ENCODE measurements at places on chromosomes 11 and 22.

- no peak for DNase-seq
These were observed 117.5 kb upstream of the ZBED5 start for GRCh38 chr11:10975287-10975721.

DNA sequence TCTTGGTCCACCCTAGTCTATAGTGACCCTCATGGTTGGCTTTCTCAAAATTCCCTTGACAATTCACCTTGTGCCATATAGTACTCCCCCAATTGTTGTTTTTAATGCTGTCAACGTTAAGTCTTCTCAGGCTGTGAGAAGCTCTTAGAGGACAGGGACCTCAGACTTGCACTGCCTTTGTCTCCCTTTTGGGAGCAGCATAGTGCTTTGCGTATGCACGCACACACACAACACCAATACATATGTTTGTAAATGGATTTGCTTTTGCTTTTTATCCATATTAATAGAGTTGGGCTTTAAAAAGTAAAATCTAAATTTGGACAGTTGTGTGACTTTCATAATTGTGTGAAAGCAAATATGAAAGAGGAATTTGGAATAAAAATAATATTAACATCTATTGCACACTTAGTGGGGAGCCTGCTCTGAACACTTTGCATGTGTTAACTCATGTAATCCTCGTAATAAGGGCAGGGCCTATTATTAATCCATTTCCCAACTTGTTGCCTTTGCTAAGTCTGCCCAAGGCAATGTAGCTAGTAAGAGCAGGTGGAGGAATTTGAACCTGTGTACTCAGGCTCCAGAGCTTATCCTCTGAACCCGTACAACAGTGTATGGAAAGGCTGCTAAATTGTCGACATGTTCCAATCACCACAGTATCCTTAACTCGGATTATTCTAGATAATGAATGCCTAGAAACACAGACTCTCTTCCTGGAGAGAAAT is 257.7 kb upstream of the NARS2 start:
- DNase-seq: no peak

- DNase-seq: no peak
These were observed 4.1 kb downstream of the SERPINH1 start for GRCh38 chr11:75565916-75566762.

GRCh38 chr11:79035881-79036280 is 404.9 kb downstream of the TENM4 start:
- no peak for DNase-seq

- no peak for DNase-seq
These were observed 25.1 kb upstream of the SMIM38 start for GRCh38 chr11:69130654-69131053.

DNA sequence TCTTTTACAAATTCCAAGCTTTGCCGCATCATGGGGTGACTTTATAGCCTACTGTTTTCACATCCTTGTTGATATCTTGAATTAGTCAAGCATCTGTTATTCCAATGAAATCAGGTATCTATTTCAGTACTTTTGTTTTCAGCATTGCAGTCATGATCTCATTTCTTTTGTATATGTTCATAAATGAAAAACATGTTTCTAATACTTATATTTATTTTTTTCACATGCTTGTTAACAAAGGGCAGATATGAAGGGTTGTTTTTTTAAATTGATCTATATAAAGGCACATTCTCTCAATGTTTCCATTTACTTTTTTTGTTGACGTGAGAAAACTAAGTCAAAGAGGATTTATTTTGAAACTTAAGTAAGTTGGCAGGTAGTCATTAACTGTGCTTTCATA is 964.8 kb downstream of the JRKL start:
- DNase-seq: no peak

DNA sequence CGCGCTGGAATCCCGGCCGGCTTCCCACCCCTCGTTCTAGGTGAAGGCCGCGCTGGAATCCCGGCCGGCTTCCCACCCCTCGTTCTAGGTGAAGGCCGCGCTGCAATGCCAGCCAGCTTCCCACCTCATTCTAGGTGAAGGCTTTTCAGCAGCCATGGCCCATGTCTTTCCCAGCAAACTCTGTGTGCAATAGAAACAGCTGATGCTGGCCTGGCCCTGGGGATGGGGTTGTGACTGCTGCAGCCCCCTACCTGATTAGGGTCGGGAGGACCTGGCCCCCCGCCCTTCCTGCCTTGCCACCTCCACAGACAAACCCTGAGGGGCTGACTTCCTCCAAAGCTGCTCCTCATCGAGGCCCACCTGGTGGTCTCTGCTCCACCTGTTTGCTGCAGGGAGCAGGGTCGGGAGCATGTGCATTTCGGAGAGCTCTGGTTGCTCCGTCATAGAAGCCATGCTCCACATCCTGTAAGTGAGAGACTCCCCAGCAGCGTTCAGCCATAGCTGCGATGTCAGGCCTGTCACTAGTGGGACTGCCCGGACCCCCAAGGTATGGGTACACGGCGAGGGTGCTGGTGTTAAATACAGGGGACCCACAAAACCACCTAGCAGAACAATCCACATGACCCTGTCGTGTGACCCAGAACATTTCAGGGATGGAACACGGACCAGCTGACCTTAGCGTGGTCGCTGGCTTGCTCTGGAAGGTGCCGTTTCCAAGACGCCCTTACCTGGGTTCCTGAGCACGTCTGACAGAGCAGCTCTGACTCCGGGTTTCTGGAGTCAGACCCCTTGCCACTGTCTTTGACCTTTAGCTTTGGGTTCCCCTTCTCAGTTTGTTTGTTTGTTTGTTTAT is 3.3 kb downstream of the ZBED4 start:
- DNase-seq: no peak

DNA sequence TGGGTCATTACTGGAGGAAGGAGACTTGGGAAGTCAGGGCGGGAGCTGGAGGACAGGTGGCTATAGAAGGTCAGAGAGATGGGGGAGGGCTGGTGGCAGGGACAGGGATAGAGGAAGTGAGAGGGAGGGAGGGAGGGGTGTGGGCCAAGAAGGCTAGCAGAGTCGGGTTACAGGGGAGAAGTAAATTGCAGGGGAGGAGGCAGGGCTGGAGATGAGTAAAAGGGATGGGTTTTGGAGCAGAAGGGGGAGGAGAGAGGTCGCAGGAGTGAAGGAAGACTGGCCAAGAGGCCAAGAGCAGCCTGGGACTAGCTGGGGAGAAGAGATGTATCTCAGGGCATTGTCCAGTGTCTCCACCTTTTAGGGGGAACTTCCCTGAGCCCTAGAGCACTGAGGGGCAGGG is 33.0 kb downstream of the LRRC10B start:
- DNase-seq: no peak

DNA sequence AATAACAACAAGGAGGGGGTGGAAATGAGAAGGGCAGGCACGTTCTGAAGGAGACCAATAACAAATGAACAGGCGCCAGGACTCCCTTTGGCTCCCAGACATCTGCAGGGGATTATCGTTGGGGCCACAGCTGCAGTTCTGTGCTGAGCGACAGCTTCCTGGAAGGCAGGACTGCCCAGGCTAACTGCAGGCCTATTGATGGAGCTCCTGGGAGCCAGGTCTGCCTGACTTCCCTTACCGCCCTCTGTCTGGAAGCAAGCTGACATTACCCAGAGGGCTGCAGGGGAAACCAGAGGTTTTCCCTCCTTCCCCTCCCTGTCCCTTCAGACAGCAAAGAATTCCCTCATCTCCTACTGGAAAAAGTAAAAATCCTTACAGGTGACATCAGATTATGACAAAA is 5.0 kb downstream of the DRD2 start:
- DNase-seq: no peak

DNA sequence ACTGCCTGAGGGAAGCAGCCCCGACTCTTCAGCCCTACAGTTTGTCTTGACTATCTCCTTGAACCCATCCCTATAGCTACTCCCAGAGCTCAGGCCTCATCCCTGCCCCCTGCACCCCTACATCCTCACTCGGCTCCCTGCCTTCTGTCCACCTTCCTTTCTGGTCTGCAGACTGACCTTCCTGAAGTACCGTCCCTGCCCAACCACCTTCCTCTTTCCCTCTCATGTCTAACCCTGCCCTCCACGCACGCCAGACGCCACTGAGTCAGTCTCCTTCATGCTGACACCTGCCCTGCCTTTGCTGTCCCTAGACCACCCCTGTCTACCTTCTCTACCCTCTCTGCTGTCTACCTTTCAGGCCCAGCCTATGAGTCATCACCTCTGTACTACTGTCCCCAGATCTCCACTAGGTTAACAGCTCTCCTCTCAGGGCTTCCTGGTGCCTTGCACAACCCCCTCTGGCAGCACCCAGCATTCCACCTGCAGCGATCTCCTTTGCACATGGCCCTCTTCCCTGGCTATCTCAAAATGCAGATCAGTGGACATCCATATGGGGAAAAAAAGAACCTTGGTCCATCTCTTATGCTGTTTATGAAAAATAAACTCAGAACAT is 8.9 kb downstream of the KCTD21 start:
- no peak for DNase-seq

GRCh38 chr22:40046126-40046525 is 51.4 kb downstream of the FAM83F start:
- no peak for DNase-seq

GRCh38 chr22:21445437-21446127 is 21.6 kb upstream of the TMEM191C start:
- DNase-seq: no peak

DNA sequence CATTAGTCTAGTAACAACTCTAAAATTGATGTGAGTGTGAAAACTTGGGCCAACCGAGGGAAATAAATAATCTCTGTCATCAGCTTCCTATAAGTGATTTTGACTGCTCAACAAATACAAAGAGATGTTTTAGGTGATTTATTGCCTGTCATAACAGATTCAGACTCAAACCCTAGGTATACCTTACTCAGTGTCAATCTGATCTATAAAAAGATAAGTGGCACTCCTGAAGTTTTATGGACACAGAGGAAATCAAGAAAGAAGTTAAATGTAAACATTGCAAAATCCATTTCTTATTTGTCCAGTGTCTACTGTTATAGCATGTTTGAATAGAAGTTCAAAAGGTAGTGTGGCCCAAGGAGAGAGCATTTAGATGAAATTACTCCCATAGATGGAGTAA is 30.4 kb upstream of the TYR start:
- no peak for DNase-seq

- no peak for DNase-seq
These were observed 107.5 kb upstream of the SESN3 start for GRCh38 chr11:95338430-95338991.

GRCh38 chr11:67262731-67263675 is 3.3 kb upstream of the GRK2 start:
- peak; percentile 66 for DNase-seq

DNA sequence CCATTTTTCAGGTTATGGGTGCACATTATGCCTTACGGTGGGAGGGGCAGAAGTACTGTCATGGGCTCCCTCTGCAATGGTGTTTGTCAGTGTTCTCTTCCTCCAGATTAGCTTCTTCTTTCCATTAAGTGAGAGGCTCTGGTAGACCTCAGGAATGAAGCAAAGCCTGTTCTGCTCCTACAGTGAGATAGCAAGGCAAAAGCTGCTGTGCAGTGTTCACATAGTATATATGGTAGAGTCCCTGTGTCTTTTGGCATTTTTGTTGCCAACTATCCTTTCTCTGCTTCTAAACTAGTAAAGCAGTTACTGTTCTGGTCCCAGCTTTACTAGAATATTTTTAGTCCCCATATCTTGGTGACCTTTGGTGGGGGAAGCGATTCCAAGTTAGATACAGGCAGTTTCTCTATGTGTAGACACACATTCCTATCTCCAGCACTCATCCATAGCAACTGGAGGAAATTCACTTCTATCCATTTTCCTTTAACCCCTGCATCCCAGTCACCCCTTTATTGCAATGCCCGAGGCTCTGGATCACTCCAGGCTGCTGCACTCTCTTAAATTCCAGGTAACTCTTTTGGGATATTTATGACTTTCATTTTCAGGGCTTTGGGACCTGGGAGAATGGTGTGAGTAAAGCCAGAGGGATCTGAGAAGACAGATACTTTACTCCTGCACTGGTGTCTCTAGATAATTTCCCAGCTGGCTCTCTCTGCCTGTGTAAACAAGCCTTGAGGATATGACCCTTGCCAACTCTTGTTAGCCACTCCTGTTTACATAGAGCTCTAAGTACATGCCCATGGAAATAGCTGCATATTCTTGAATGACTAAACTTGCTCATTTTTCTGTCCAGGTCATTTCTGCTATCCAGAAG is 3.9 kb upstream of the TRIM34 start:
- DNase-seq: no peak

DNA sequence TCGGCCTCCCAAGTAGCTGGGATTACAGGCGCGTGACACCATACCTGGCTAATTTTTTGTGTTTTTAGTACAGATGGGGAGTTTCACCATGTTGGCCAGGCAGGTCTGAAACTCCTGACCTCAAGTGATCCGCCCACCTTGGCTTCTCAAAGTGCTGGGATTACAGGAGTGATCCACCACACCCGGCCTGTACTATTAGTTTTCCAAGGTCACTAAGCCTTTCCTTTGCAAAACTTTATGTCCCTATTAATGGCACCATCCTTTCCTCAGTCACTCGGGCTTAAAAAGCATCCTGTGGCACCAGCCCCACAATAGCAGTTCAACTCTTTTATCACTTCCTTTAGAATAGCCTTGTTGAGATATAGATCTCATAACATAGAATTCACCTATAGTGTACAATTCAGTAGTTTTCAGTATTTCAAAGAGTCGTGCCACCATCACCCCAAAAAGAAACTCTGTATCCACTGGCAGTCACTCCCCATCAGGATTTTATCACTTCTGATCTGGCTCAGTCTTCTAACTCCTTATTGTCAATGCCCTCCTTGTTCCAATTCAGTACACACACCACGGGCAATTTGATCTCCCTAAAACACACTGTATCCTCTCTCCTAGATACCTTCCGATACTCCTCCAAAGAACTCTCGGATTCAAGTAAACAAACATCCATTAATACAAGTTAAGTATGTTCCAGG is 921 bp upstream of the BCL2L13 start:
- DNase-seq: no peak

DNA sequence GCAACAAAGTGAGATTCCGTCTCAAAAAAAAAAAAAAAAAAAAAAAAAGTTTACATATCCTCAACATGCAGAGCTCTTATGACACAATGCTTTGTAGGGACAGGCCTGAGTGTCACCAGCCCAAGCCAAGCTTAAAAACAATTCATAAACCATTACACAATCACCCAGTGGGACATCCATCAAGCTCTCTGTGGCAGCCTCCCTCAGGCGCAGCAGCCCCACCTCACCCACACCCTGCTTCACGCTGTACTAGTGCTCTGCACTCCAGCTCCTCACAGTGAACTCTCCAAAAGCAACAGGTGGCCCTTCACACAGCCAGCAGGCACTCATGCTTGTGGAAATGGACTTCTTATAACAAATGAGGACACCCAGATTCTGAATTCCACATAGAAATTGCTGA is 3.5 kb upstream of the FOXRED2 start:
- DNase-seq: no peak

GRCh38 chr11:118916842-118917388 is 8.8 kb downstream of the BCL9L start:
- DNase-seq: no peak

GRCh38 chr22:49446759-49447710 is 380.6 kb downstream of the BRD1 start:
- DNase-seq: no peak

DNA sequence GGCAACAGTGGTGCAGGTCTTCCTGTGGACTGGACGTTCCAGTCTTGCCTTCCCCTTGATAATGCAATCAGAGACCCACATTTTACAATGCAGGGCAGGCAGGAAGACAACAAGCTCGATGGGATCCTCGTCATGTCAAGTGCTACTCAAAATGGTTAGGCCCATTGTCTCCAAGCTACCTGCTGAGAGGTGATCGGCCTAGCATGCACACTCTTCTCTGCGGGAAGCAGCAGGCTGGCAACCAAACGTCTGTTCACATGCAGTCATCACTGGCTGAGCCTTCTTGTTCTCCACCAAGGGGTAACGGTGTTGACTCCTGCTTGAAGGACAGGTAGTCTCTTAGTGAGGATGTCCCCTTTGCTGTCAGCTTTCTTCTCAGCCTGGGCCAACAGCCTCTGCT is 25.5 kb upstream of the CD82 start:
- DNase-seq: no peak

- DNase-seq: no peak
These were observed 27.3 kb upstream of the PACSIN2 start for GRCh38 chr22:43042101-43042780.

Data from effector CD4-positive, alpha-beta T cell (primary cell).